ENCODE measurements at places on chromosomes 7 and 10.

GRCh38 chr7:48285373-48285772 lies 114.1 kb downstream of the ABCA13 start:
- no peak for DNase-seq

DNA sequence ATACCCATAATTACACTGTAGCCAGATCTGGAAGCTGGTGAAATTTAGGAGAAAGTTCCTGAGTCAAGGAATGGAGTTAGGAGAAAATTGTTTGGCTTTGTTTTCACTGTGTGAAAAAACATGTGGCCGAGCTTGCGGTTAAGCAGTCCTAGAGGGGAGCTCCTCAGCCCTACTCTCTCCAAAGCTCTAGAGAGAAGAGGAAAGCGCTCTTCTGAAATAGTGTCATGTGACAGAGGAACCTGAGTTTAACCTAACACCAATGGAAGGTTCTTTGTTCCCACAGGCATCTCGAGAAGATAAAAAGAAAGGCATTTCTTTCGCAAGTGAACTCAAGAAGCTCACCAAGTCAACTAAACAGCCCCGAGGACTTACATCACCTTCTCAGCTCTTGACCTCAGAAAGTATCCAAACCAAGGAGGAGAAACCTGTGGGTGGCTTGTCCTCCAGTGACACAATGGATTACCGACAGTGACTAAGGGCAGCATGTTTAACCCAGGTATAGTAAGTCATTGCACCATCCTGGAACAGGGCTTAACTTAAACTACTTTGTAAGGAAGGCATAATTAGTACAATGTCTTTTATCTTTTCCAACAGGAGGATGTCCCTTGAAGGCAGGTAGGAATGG lies 38.0 kb downstream of the NOC3L start:
- no peak for DNase-seq

DNA sequence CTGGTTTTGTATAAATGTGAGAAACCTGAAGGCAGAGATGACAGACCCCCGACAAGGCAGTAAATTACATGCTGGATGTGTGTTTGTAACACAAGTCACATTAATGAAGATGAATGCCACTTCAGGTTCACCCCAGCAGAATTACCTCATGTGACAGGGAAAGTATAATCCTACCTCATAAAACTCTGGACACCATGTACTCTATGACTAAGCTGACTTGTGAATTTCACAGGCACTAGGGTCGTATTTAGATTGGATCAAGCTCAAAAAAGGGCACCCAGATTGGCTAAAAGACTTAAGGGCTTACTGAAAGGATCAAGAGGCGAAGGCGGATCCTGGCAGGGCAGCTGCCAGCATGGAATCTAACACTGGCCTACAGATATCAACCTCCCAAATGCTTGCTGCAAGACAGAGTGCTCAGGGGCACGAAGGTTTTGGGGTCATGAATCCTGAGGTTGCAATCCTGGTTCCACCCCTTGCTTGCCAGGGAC lies 161.4 kb downstream of the PIP4K2A start:
- no peak for DNase-seq

DNA sequence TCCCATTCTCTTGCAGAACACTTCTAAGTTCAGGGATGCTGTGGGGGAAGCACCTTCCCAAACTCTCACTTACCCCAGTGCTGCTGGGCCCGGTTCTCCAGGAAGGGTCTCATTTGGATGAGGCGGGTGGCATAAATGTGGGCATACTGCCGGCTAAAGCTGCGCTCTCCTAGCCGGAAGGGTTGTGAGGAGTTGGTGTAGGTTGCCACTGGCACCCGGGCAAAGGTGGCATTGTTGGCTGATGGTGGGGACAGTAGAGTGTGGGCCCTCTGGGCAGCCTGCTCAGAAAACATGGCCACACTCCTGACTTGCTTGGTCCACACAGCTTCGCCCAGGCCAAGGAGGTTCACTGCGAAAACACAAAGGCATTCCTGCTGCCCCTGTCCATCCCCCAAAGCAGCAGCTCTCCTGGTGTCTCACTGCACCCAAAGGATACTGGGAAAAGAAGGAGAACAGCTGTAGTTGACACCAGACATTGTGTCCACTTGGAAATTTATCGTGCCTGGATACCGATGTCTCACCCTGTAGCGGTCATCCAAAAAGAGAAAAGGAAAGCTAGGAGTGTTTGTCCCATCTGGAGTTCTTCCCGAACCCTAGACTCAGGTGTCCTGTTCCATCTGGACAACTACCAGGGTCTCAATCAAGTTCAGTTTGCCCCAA lies 1.5 kb downstream of the POLD2 start:
- DNase-seq = no peak

GRCh38 chr10:45442251-45442650 lies 68.2 kb downstream of the ALOX5 start:
- DNase-seq = no peak

DNA sequence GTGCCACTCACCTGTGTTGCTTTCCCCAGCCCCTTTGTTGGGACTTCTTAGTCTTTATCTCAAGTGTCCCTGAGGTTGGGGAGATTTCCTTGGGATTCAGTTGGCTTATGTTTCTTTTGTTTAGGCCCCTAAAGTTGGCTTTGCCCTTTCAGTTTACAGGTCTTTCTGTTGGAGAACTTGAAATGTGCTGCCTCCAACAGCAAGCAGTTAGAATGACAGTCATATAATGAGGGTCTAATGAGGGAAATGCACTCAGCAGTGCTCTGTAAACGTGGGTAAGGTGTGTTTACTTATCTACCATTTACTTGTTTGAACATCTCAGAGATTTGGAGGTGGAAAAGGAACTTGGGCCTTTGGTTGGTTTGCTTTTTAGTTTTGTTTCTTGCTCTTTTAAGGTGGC lies 191.4 kb upstream of the STK17A start:
- no peak for DNase-seq

GRCh38 chr7:111082351-111082750 lies 8.6 kb upstream of the LRRN3 start:
- no peak for DNase-seq

DNA sequence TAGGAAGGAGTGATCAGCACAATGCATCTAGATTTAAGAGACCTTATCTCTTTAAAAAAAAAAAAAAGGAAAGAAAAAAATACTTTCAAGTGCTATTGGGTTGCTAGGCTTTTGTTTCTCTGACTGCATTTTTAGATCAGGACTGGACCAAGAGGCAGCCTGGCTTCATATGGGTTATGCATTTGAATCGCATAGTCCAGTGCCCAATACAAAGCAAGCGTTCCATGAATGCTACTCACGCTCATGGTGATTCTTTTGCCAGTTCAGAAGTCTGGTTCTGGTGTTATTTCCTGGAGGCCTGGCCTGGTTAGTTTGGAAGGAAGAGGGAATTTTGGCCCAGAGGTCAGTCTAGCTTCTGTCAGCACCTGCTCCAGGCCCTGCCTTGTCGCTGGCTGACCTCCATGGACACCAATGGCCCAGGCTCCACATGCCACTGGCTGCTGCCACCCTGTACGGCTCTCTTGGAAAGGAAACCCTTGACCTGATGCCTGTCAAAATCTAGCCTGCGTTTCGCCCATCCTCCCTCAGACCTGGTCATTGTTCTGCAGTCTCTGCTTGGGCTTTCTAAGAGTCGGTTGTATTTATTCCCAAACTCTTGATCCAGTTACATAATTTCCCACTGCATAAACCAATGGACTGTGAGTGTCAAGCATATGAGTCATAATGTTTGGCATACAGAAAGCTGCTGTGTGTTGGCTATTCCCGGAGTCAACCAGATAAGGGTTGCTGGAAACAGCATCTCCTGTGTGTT lies 74.3 kb upstream of the MKX start:
- DNase-seq = no peak

- no peak for DNase-seq
Measured at GRCh38 chr7:108299251-108299973, 156.8 kb downstream of the NRCAM start.

- DNase-seq = no peak
Measured at GRCh38 chr7:36127075-36127740, 25.8 kb upstream of the EEPD1 start.

- no peak for DNase-seq
Measured at GRCh38 chr7:25638590-25639244, 410.4 kb upstream of the NPVF start.

- DNase-seq = no peak
Measured at GRCh38 chr10:113293167-113293566, 259.7 kb upstream of the HABP2 start.

GRCh38 chr7:91491868-91492267 lies 227.6 kb downstream of the FZD1 start:
- DNase-seq = no peak

DNA sequence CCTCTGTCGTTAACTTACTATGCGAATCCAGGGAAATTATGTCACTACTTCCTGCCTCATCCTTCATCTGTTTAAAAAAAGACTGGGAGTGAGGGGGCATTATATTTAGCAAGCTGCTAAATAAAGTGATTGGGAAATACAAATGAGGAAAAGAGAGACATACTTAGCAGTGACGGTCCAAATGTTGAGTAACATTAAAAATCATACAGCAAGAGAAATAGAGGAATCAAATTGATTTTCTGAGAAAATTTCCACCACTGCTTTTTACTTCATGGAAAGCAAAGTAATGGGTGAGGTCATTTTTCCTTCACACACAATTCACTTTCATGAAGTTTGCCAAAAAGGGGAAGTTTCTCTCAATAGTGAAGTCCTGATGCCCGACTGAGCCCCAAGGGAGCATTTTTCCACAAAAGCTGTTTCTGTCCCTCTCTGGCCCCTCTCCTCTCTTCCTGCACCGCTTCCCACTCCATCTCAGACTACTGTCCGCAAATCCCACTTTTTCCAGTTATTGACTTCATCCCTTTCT lies 61.9 kb upstream of the ADO start:
- DNase-seq = no peak

DNA sequence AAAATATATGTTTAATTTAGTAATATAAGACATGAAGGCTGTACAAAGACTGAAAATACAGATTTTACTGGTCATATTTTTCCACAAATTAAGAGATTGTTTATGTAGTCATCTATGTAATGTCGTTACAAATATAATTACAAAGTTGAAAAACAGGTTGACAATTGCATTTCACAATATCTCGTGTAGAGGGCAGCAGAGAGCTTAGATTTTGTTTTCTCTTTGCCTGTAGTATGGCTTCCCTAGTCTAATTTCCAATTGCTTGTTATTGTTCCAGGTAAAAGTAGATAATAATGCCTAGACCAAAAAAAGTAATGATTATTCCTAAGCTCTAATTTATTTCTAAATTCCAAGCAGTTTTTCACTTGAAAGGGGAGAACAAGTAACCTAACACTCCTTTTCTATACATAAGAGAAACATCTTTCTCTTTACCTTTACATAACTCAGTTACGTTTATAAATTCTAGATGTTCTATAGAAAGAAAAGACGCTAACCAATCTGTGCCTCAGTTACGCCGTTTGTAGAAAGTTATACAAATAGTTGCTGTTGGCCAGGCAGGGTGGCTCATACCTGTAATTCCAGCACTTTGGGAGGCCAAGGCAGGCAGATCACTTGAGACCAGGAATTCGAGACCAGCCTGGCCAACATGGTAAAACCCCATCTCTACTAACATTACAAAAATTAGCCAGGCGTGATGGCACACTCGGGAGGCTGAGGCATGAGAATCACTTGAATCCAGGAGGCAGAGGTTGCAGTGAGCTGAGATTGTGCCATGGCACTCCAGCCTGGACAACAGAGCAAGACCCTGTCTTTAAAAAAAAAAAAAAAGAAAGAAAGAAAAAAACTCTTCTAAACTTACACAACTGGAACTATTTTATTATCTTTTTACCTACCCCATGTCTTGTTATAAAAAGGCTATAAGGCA lies 30.0 kb downstream of the NET1 start:
- peak; percentile 47 for DNase-seq

- DNase-seq = no peak
Measured at GRCh38 chr7:136324073-136324704, 347.0 kb upstream of the MTPN start.

DNA sequence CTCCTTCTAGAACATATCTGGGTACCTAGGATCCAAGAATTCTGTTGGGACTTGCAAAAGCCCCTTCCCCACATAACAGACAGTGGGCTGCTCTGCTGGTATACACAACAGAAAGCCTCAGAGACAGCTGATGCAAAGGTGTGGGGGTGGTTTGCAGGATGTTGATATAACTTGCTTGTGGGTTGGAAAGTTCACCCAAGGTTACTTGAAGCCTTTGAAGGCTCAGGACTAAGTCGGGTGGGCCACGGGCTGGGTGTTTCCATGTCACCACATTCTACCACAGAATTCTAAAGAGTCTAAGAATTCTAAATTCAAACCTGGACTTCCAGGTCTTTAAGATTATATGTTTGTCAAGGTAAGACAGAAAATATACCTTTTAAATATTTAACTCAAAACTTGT lies 7.4 kb upstream of the NRCAM start:
- no peak for DNase-seq

GRCh38 chr7:74345970-74346369 lies 56.8 kb downstream of the CLIP2 start:
- no peak for DNase-seq

DNA sequence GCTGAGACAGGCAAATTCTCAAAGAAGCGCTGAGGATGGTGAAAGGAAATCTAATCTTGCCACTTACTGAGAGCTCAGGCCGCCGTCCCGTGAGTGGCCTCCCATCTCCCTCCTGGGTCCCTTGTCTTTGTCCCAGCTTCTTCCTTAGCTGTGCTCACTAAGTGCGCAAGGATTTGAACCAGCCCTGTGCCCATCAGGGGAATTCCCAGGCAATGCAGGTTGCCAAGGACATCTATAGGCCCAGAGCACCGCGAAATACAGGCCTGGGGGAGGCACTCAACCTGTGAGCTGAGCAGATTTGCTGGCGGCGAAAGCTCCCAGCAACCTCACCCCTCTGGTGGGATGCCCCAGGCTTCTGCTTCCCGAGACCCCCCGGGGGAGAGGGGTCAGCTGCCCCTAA lies 64.8 kb downstream of the OAT start:
- no peak for DNase-seq

DNA sequence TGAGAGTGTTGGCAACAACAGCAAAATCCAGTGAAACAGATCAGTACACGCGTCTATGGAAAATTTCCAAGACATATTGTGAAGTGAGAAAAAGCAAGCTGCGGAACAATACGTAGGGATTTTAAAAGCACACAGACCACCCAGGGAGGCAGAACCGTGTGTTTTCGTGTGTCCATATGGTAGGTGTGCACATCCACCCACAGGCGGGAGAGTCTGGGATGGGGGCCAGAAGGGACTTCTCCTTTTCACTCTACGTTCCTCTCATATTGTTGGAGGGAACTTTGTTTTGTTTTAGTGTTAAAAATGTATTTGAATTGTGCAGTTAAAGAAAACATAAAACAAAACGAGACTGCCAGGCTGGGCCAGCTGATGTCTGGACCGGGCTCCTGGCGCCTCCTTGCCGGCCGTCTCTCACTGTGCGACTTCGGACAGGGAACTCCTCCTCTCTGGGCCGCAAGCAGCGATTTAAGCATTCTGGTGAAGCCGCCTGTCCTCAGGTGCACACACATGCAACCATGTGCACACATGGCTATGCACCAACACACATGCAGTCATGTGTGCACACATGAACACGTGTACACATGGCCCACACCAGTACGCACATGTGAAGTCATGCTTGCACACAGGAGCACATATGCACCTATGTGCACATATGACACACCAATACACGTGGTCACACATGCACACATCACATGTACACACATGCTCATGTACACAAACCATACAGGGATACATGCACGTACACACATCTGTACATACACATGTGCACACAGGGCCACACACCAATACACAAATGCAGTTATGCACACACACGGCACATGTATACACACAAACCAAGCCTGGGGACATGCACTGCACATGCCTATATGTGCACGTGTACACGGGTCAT lies 141.1 kb downstream of the ELFN1 start:
- DNase-seq = no peak

- DNase-seq = no peak
Measured at GRCh38 chr10:132850246-132850645, 64.3 kb upstream of the NKX6-2 start.

- no peak for DNase-seq
Measured at GRCh38 chr10:116836902-116837523, 12.3 kb upstream of the ENO4 start.

All from stimulated activated CD4-positive, alpha-beta T cell treated with anti-CD3 and anti-CD28 coated beads, Interleukin-1b, Interleukin-23, amount 100 ng/mL, for 4 hours (primary cell).